Activated T-cell treated with anti-CD3 and anti-CD28 coated beads, Interleukin-2, amount 50 U/mL, for 72 hours (primary cell): ENCODE measurements at places on chromosomes 7 and 10.

DNA sequence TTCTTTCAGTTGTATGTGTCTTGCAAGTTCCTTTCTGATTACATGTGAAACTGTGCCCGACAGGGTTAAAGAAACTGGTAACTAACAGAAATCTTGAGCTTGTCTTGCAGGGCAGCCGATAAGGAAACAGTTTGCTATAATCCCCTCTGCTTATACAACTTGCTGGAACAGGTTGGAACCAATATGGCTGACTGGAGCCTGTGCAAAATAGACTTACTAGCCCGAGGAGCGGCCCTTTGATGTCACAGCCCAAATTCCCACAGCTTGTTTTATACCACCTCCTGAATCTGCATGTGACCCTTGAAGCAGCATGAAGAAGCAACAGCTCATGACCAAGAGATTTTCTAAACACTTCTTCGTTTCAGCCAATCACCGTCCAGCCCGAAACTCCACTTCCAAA lies 3.3 kb upstream of the YKT6 start:
- no peak for DNase-seq
- peaks cover 2% of the 10 kb centered on the region for H3K36me3 ChIP-seq
- no peaks in the 10 kb centered on the region for H3K27me3 ChIP-seq
- no peak overlapping the region for H3K27ac ChIP-seq

- no peak for DNase-seq
- H3K36me3 ChIP-seq: no peaks in the 10 kb centered on the region
- no peaks in the 10 kb centered on the region for H3K4me1 ChIP-seq
- H3K4me3 ChIP-seq: no peak overlapping the region
- no peak overlapping the region for H3K27ac ChIP-seq
Measured at GRCh38 chr7:140552240-140552679, 73.0 kb upstream of the MKRN1 start.

DNA sequence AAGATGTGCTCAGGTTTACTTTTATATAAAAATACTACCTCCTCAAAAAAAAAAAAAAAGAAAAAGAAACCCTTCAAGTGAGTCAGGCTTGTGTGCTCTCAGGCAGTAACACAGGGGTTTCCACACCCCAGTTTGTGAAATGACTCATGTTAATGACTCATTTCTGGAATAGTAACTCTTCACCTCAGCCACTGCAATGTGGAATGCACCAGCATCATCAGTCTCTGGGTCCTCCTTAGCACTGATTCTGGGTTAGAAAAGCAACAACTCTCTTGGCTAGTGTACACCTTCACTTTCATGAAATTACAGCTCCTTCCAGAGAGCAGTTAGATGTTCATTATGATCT lies 110.6 kb downstream of the EMX2 start:
- peaks cover 14% of the 10 kb centered on the region for H3K36me3 ChIP-seq
- peaks cover 36% of the 10 kb centered on the region for H3K4me1 ChIP-seq
- peak overlapping the region; percentile 88 for H3K27ac ChIP-seq
- H3K27me3 ChIP-seq: peaks cover 31% of the 10 kb centered on the region

- DNase-seq: no peak
- peaks cover 8% of the 10 kb centered on the region for H3K27me3 ChIP-seq
- no peaks in the 10 kb centered on the region for H3K4me1 ChIP-seq
- no peaks in the 10 kb centered on the region for H3K36me3 ChIP-seq
- H3K27ac ChIP-seq: no peak overlapping the region
Measured at GRCh38 chr10:17981766-17982380, 30.2 kb downstream of the SLC39A12 start.

GRCh38 chr7:98705626-98706025 lies 88.5 kb downstream of the NPTX2 start:
- H3K27ac ChIP-seq: no peak overlapping the region
- H3K4me1 ChIP-seq: no peaks in the 10 kb centered on the region
- no peaks in the 10 kb centered on the region for H3K27me3 ChIP-seq
- H3K4me3 ChIP-seq: no peak overlapping the region
- H3K36me3 ChIP-seq: no peaks in the 10 kb centered on the region

DNA sequence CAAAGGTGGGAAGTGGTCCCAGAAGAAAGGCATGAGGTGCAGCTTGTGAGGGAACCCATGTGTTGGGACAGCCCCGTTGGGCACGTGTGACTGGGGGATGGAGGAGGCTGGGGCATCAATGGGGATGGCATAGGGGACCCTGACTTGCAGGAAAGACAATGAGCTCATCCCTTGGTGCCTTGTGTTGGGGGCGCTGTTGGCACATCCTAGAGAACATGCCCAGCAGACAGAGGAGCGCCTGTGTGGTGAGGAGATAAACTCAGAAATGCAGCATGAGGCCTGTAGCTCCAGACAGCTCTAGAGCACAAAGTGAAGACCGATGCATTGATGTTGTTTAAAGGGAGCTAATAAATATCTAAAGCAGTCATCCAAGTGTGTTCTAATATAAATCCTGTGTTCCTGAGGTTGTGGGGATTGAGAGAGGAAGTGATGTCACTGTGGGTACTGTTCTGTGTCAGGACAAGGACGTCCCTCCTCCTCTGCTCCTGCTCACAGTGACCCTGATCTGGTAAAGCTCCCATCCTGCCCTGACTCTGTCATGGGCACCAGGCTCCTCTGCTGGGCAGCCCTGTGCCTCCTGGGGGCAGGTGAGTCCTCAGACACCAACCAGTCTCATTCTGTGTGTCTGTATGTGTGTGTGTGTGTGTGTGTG lies 126.1 kb upstream of the PRSS58 start:
- DNase-seq: peak; percentile 19
- H3K27ac ChIP-seq: peak overlapping the region; percentile 60
- no peaks in the 10 kb centered on the region for H3K27me3 ChIP-seq
- H3K4me3 ChIP-seq: peak overlapping the region; percentile 84
- H3K4me1 ChIP-seq: peaks cover 28% of the 10 kb centered on the region

GRCh38 chr10:77505431-77506334 lies 131.9 kb downstream of the KCNMA1 start:
- DNase-seq: no peak
- no peak overlapping the region for H3K27ac ChIP-seq

DNA sequence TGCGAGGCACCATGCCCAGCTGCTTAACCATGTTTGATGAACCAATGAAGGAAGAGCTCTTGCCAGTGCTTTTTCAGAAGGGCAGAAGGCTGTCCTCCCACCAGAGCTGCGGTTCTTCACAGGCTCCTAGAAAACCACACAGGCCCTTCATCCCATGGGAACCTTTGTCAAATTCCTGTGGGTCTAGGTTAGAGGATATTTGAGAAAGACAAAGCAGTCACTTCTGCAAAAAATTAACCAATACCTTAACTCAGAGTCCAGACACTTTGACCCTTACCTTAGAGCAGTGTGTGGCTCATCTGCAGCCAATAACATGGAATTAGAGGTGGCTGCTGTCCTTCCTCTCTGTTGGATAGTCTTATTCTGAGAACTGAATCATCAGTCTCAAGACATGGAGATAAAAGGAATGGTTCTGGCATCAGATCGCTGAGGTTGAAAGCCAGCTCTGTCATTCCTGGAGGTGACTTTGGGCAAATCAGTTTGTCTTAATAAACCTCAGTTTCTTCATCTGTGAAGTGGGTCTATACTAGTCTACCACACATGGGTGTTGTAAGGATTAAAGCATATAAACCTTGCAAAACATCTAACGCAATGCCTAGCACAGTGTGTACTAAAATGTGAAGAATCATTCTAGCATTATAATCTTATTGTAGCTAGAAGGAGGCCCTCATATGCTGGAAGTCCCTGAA lies 65.1 kb upstream of the PIP4K2A start:
- H3K36me3 ChIP-seq: peaks cover 5% of the 10 kb centered on the region
- H3K27ac ChIP-seq: no peak overlapping the region
- H3K4me3 ChIP-seq: no peak overlapping the region
- no peak for DNase-seq

DNA sequence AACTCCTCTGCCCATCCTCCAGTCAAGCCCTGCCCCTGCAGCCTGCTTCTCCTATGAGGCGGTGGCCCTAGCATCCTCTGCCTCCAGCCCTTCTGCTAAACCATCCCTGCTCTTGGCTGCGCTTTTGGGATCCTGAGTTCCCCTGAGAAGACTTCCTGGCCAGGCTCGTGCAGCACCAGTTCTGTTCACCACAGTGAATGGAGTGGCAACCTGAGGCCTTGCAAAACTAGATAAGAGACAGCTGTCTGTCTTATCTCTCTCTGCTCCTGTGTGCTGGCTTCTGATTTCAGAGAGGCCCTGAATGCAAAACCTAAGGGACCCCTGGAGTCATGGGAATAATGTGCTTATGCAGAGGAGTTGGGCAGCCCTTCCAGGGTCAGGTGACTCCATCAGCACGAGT lies 119.2 kb downstream of the TMEM178B start:
- no peak overlapping the region for H3K4me3 ChIP-seq
- H3K4me1 ChIP-seq: no peaks in the 10 kb centered on the region
- H3K27ac ChIP-seq: no peak overlapping the region
- H3K36me3 ChIP-seq: no peaks in the 10 kb centered on the region
- no peak for DNase-seq
- peaks cover 9% of the 10 kb centered on the region for H3K27me3 ChIP-seq

DNA sequence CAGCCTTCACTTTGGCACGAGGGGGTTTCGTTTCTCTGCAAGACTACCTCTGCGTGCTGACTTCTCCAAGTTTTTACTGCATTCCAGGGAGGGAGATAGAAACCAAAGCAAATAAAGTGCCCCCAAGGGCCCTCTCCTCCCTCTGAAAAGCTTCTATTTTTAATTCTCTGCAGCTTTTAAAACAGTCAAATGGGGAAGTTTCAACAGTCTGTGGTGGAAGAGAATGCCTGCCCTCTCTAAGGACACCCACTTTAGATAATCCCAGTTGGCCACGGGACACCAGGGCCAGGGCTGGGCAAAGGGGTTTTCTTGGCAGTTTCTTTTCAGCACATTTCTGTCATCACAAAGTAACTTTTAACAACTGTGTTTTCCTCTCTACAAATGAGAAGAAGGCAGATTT lies 386.7 kb upstream of the NPVF start:
- H3K4me1 ChIP-seq: peaks cover 29% of the 10 kb centered on the region
- no peaks in the 10 kb centered on the region for H3K27me3 ChIP-seq
- no peak overlapping the region for H3K4me3 ChIP-seq
- H3K27ac ChIP-seq: no peak overlapping the region

DNA sequence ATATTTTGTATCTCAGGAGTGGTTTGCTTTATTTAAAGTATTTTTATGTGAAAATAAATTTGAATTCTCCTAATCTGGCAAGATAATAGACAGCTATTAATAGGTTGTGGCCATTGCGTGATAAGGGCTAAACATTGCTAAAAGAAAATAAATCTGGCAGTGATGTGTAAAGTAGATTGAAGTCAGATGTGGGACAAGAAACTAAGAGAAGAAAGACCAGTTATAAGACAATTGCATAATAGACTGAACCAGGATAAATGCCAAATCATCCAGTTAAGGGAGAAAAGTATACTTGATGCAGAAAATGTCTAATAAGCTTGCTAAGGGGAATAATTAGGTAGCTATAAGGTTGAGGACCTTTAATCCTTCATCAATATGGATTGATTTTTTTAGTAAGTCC lies 197.5 kb upstream of the CSTF2T start:
- H3K4me3 ChIP-seq: no peak overlapping the region
- no peak for DNase-seq
- no peaks in the 10 kb centered on the region for H3K36me3 ChIP-seq
- H3K27ac ChIP-seq: no peak overlapping the region
- H3K4me1 ChIP-seq: no peaks in the 10 kb centered on the region
- H3K27me3 ChIP-seq: peaks cover 8% of the 10 kb centered on the region

GRCh38 chr10:8349610-8350249 lies 295.2 kb downstream of the GATA3 start:
- H3K27me3 ChIP-seq: no peaks in the 10 kb centered on the region
- peak overlapping the region; percentile 29 for H3K4me3 ChIP-seq
- H3K4me1 ChIP-seq: peaks cover 33% of the 10 kb centered on the region
- peak overlapping the region; percentile 91 for H3K27ac ChIP-seq

- H3K4me1 ChIP-seq: no peaks in the 10 kb centered on the region
- no peak overlapping the region for H3K4me3 ChIP-seq
- H3K27ac ChIP-seq: no peak overlapping the region
Measured at GRCh38 chr10:123462756-123463155, 203.4 kb upstream of the GPR26 start.

- H3K27me3 ChIP-seq: no peaks in the 10 kb centered on the region
- DNase-seq: no peak
- no peaks in the 10 kb centered on the region for H3K4me1 ChIP-seq
- no peak overlapping the region for H3K4me3 ChIP-seq
- H3K36me3 ChIP-seq: peaks cover 5% of the 10 kb centered on the region
Measured at GRCh38 chr7:2191016-2191415, 41.7 kb downstream of the MAD1L1 start.

- H3K4me3 ChIP-seq: no peak overlapping the region
- H3K27me3 ChIP-seq: no peaks in the 10 kb centered on the region
- H3K27ac ChIP-seq: peak overlapping the region; percentile 17
Measured at GRCh38 chr10:17092986-17093803, 36.4 kb downstream of the CUBN start.

DNA sequence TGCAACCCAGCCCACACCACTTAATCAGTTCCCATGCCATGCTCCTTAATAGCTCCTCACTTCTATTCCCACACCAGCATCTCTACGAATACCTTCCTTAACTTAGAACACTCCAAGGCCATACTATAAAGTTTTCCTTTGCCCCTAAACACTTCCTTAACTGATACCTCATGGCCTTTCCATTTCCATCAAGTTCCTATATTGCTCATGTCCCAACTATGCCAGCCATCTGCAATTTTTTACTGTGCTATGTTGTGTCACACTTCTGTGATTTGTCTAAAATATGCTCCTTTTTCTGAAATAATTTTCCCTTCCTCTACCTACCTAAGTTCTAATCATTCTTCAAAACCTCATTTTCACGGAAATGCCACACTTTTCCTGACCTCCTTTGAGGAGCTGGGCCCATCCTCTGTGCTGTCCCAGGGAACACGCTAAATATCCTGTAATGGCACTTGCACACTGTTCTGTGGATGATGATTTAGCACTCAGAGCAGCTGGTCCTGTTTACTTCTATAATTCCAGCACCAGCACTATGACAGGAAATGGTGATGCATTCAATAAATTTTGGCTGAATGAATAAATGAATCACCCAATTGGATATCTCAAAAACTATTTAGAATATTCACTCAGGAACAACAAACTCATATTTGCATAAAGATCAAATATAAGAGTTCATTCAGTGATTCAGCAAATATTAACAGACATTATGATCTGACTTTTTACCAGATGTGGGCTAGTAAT lies 266.5 kb upstream of the HGF start:
- H3K27ac ChIP-seq: no peak overlapping the region
- H3K4me1 ChIP-seq: no peaks in the 10 kb centered on the region
- DNase-seq: no peak

DNA sequence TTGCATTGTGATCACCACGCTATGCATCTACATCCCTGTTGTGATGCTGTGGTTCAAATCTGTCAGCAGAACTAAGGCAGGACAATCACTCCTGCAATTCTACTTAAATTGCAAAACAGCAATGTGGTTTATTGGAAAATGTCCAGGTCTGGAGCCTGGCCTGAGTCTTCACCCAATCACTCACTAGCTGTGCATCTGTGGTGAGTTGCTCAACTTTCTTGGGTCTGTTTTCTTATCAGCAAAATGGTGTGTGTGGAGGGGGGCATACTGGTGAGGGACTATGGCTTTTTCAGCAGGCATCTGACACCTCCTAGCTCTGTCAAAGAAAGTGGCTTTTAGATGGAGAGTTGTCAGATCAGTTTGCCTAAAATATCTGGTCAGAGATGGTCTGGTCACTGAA lies 108.3 kb upstream of the FEZF1 start:
- no peaks in the 10 kb centered on the region for H3K4me1 ChIP-seq
- H3K27me3 ChIP-seq: no peaks in the 10 kb centered on the region
- H3K4me3 ChIP-seq: no peak overlapping the region
- H3K36me3 ChIP-seq: no peaks in the 10 kb centered on the region
- no peak for DNase-seq

GRCh38 chr10:93337309-93337721 lies 144.8 kb downstream of the MYOF start:
- H3K27ac ChIP-seq: no peak overlapping the region
- H3K27me3 ChIP-seq: no peaks in the 10 kb centered on the region
- no peak for DNase-seq
- H3K4me3 ChIP-seq: no peak overlapping the region
- H3K4me1 ChIP-seq: no peaks in the 10 kb centered on the region
